ENCODE measurements at places on chromosomes 3 and 15.

DNA sequence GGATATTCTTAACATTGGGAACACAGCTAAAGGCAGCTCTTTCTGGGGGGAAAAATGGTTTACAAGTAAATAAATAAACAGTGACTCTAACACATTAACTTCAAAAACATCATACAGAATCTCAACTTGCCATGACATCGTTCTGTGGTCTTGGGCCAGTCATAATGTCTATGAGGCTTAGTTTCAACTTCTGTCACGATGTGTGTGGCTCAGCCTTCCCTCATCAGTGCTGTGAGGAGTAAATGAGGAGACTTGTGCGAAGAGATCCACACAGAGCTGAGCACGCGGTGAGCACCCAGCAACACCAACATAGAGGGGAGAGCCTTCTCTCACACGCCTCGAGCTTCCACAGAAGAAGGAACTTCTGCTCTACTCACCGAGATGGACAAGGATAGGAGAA, 49.0 kb downstream of the DZIP1L start:
- no peak for DNase-seq
- H3K36me3 ChIP-seq: no peaks in the 10 kb centered on the region
- H3K27ac ChIP-seq: no peak overlapping the region
- no peaks in the 10 kb centered on the region for H3K27me3 ChIP-seq

- no peak for DNase-seq
- H3K4me3 ChIP-seq: no peak overlapping the region
- H3K36me3 ChIP-seq: no peaks in the 10 kb centered on the region
- no peaks in the 10 kb centered on the region for H3K27me3 ChIP-seq
Observed at GRCh38 chr15:94265982-94266381, 34.6 kb downstream of the MCTP2 start.

DNA sequence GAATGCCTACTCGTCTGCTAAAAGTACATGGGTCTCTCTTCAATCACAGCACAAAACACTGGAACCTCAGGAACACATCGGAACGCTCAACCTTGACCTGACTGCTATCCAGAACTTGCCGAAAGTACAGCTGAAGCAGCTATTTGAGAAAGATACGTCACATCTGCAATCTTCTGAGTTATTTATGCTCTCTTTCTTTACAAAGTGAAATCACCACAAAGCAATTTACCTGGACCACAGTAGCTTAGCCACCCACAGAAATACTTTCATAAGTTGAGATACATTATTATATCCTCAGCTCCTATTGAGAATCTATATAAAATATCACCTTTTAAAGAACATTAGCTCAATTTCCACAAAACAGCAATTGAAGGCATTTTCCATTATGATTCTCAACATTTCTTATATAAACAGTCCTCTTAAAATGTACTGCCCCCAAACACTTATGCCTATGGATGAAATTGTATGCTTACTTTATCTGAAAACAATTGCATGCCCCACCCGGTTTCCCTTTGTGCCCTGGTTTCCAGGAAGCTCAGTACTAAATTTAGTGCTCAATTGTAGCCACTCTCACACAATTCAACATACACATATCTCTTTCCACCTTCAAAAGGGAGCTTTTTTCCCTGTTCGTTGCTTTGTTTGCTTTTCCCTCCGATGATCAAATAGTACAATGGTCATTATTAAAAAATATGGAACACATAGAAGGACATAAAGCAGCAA, 31.8 kb downstream of the HEG1 start:
- H3K27me3 ChIP-seq: no peaks in the 10 kb centered on the region
- no peak overlapping the region for H3K4me3 ChIP-seq
- no peak for DNase-seq
- H3K4me1 ChIP-seq: peaks cover 13% of the 10 kb centered on the region
- peaks cover 54% of the 10 kb centered on the region for H3K36me3 ChIP-seq

GRCh38 chr3:186589856-186590579, 19.5 kb downstream of the DNAJB11 start:
- H3K27me3 ChIP-seq: no peaks in the 10 kb centered on the region
- no peak for DNase-seq
- peaks cover 13% of the 10 kb centered on the region for H3K36me3 ChIP-seq
- H3K4me3 ChIP-seq: no peak overlapping the region
- H3K4me1 ChIP-seq: no peaks in the 10 kb centered on the region

- H3K4me1 ChIP-seq: peaks cover 5% of the 10 kb centered on the region
- H3K27me3 ChIP-seq: no peaks in the 10 kb centered on the region
- H3K4me3 ChIP-seq: no peak overlapping the region
Observed at GRCh38 chr15:34952481-34952880, 17.1 kb downstream of the AQR start.

GRCh38 chr3:185353823-185354614, 8.9 kb upstream of the MAP3K13 start:
- H3K27me3 ChIP-seq: no peaks in the 10 kb centered on the region
- no peak for DNase-seq
- H3K27ac ChIP-seq: no peak overlapping the region

DNA sequence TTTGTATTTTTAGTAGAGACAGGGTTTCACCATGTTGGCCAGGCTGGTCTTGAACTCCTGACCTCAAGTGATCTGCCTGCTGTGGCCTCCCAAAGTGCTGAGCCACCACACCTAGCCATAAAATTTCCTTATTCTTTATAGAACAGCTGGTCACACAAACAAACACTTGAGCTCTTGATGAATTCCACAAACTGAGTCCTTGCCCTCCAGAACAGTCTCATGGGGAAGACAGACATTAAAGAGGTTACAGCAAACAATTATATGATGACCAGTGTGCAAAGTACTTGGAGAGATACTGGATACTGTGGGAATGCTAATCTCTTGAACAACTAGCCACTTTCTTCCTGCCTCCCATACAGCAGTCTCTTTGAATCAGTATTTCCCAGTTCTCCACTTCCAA, 7.5 kb upstream of the ATP11B start:
- no peak overlapping the region for H3K4me3 ChIP-seq
- H3K27me3 ChIP-seq: no peaks in the 10 kb centered on the region
- no peak overlapping the region for H3K27ac ChIP-seq
- H3K36me3 ChIP-seq: no peaks in the 10 kb centered on the region
- no peaks in the 10 kb centered on the region for H3K4me1 ChIP-seq

DNA sequence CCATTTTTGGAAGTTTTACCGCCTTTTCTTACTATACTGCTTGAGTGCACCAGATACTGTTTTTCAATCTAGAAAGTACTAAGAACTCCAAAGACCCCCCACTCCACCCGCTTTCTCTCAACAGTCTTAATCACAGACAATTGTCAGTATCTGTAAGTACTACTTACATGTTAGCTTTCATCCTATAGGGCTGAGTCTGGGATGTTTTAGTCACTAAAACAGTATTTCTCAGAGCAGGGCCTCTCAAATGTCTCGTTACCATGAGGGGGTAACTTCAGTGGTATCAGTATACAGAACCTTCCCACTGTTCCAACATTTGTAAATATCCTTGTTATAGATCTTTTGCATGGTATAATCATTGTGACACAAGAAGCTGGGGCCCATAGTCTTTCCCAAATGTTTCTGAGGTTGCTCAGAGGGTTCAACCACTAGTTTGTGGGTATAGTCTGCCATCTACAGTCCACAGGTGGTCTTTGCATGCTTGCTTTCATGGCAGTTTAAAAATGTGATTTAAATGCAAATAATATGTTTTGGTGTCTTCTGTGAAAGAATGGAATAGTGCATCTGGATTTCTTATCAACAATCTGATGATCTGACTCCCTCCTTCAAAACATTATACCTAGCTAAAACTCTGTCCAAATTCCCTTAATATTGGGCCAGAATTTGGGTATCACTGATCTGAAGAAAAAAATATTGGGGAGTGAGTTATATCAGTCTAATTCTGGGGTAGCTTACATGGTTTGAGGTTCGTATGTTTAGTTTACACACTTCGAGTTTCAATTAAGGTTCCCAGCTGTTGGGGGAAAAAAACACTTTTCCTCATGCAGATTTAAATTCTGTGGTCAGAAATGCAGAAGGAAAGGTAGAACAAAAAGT, 18.0 kb upstream of the DNAJC13 start:
- no peaks in the 10 kb centered on the region for H3K4me1 ChIP-seq
- H3K36me3 ChIP-seq: no peaks in the 10 kb centered on the region
- H3K27ac ChIP-seq: no peak overlapping the region
- H3K27me3 ChIP-seq: no peaks in the 10 kb centered on the region
- H3K4me3 ChIP-seq: no peak overlapping the region

GRCh38 chr15:62047282-62047827, 12.9 kb downstream of the VPS13C start:
- no peaks in the 10 kb centered on the region for H3K27me3 ChIP-seq
- no peaks in the 10 kb centered on the region for H3K36me3 ChIP-seq
- no peak for DNase-seq
- H3K4me1 ChIP-seq: peaks cover 4% of the 10 kb centered on the region
- H3K4me3 ChIP-seq: no peak overlapping the region
- no peak overlapping the region for H3K27ac ChIP-seq

GRCh38 chr3:135918600-135918999, 46.9 kb upstream of the PPP2R3A start:
- no peak overlapping the region for H3K4me3 ChIP-seq
- H3K36me3 ChIP-seq: no peaks in the 10 kb centered on the region
- DNase-seq: no peak
- H3K27ac ChIP-seq: no peak overlapping the region
- H3K27me3 ChIP-seq: no peaks in the 10 kb centered on the region

DNA sequence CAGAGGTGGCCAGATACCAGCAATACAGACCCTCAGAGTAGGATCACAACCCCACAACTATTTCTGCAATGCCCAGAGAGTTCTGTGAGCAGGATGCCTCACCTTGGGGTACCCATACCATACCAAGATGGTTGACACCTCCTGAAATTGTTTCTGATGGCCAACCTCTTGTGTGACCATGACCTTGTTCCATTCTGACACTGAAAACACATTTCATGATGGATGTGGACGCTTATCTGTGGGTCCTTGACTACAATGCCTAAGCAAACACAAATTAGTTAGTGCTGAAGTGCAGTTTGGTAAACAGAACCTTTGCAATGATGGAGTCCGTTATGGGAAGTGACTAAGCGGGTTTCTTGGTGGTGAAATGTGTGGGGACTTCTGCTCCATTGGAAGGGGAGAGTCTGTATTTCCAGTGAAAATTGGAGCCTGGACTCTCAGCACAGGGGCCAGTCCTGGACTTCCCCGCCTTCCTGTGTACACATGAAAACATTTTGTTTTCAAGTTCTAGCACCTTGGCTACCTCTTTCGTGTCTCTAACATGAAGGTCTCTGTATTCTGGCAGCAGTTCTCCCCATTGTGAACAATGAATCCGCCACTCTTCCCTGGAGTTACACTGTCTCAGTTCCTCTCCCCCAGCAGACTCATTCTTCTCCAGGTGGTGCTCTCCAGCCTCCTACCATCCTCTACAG, 106.2 kb downstream of the XXYLT1 start:
- no peaks in the 10 kb centered on the region for H3K27me3 ChIP-seq
- no peak for DNase-seq
- no peak overlapping the region for H3K4me3 ChIP-seq
- no peaks in the 10 kb centered on the region for H3K36me3 ChIP-seq
- H3K27ac ChIP-seq: no peak overlapping the region
- peaks cover 16% of the 10 kb centered on the region for H3K4me1 ChIP-seq

GRCh38 chr3:185397676-185398075, 34.7 kb downstream of the MAP3K13 start:
- H3K4me1 ChIP-seq: peaks cover 6% of the 10 kb centered on the region
- no peak overlapping the region for H3K27ac ChIP-seq
- H3K27me3 ChIP-seq: no peaks in the 10 kb centered on the region
- DNase-seq: no peak
- H3K36me3 ChIP-seq: no peaks in the 10 kb centered on the region

DNA sequence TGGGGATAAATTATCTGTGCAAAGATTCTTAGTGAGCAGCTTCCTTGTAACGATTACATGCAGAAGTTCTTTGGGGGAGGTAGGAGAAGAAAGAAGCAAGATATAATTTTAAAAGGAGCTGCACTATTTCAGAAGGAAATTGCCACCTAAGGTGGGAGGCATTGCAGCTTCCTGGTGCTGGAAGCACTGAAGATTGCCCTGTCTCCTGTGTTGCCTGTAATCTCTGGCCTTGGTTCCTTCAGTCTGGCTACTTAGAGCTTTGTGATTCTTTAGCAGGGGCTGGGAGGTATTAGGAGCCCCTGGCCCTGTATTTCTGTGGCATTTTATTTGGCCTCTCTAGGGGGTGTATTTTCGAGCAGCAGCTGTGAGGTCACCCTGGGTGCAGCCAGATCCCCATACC, 35.5 kb downstream of the CACNA2D3 start:
- no peak overlapping the region for H3K4me3 ChIP-seq
- H3K4me1 ChIP-seq: no peaks in the 10 kb centered on the region
- no peak overlapping the region for H3K27ac ChIP-seq
- no peaks in the 10 kb centered on the region for H3K36me3 ChIP-seq

DNA sequence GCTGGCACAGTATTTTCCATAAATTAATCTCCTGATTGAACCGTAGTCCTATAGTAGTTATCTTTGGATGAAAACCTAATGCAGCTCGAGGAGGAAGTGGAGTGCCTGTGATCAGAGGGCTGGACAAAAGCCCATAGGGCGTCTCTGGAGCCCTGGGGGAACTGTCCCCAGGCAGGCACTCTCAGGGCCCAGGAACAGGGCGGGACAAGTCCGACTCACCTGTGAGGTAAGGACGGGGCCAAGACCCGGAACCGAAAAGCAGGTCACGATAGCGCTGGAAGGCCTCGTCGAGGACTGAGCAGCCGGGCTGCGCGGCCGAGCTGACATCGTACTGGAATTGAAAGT, 341 bp downstream of the HEXA start:
- H3K36me3 ChIP-seq: no peaks in the 10 kb centered on the region
- peaks cover 44% of the 10 kb centered on the region for H3K4me1 ChIP-seq
- peak overlapping the region; percentile 98 for H3K4me3 ChIP-seq
- no peak for DNase-seq

DNA sequence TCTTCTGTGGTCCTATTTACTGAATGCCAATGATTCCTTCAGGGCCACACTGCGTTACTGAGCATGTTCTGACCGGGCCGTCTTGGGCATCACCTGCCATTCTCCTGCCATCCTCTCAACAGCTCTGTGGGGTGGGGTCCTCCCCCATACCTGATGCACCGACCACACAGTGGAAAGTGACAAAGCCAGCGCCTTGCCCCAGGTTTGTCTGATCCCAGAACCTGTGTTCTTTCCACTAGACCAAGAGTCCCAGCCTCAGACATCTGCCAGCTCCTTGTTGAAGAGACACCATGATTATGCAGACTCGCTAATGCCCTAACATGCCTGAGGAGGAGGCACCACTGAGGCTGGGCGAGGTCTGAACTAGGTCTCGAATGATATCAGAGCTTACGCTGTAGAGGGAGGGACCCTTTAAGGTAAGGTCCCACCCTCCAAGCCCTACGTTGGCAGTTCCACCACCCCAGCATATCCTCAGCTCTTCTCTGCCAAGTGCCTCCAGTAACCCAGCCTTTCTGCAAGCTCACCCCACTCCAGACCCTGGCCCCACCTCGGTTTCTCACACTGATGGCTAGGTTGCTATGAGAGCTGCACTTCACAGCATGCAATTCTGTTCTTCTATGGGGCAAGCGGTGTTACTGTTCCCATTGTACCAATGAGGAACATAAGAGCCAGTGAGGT, 29.8 kb upstream of the PLXNA1 start:
- no peak overlapping the region for H3K4me3 ChIP-seq
- H3K27ac ChIP-seq: no peak overlapping the region
- no peak for DNase-seq
- no peaks in the 10 kb centered on the region for H3K27me3 ChIP-seq
- H3K36me3 ChIP-seq: no peaks in the 10 kb centered on the region

Measured in vagina (tissue), 2 donors.